ENCODE measurements at places on chromosomes 4 and X.
A peak's percentile ranks its signal among the peaks of the same experiment; 100 is the strongest.

GRCh38 chrX:3521396-3521795 is 174.9 kb upstream of the MXRA5 start:
- DNase-seq: peak; percentile 16

- DNase-seq: no peak
Observed at GRCh38 chr4:62601737-62602136, 1401.6 kb downstream of the ADGRL3 start.

DNA sequence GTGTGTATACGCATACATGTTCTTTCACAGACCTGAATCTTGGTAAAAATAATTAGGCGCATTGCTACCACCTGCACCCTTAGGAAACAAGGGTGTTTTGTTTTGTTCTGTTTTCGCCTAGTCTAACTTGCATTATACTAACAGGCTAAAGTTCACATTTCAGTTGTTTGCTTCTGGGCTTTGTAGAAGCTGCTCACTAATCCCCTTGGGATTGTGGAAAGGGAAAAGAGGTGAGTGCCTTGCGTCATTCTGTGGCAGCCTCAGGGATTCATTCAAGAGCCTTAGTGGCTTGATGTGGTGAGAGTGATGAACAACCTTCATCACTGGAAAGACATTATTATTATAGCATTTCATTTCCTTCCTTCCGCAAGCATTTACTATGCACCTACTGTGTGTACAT is 331.1 kb downstream of the ADGRL3 start:
- DNase-seq: no peak

DNA sequence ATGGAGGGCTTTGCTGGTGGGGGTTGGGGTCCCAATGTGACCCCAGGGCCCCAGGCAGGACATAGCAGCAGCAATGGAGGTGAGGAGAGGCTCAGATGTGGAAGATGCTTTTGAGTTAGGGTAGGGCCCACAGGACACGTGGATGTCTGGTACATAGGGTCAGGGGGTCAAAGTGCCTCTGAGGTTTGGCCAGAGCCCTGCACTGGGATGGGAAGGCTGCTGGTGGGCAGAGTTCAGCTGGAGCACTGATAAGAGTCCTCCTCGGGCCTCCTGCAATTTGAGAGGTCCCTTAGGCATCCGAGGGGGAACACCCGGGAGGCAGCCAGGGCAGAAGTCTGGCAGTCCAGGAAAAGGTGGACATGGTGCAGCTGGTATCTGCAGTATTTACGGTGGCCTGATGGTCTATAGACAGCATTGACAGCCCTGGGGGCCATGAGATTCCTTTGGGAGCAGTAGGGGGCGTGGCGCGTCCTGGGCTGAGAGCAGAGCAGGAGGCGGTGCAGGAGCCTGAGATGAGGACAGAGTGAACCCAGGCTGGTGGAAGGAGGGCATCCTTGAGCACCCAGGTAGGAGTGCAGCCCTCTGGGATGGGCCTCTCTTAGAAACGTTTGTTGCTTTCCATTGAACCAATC is 22.6 kb downstream of the CCNQ start:
- no peak for DNase-seq

- DNase-seq: no peak
Observed at GRCh38 chr4:168598191-168598590, 101.3 kb downstream of the PALLD start.

DNA sequence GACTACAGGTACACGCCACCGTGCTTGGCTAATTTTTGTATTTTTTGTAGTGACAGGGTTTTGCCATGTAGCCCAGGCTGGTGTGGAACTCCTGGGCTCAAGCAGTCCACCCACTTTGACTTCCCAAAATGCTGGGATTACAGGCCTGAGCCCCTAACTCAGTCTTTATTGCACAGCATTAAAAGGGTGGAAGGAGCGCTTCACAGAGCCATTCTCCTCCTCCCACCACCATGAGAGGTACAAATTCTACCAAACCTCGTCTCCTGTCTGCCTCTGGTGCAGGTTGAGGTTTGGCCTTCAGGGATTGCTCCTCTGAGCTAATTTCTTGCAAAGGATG is 52.3 kb downstream of the TLR10 start:
- no peak for DNase-seq

DNA sequence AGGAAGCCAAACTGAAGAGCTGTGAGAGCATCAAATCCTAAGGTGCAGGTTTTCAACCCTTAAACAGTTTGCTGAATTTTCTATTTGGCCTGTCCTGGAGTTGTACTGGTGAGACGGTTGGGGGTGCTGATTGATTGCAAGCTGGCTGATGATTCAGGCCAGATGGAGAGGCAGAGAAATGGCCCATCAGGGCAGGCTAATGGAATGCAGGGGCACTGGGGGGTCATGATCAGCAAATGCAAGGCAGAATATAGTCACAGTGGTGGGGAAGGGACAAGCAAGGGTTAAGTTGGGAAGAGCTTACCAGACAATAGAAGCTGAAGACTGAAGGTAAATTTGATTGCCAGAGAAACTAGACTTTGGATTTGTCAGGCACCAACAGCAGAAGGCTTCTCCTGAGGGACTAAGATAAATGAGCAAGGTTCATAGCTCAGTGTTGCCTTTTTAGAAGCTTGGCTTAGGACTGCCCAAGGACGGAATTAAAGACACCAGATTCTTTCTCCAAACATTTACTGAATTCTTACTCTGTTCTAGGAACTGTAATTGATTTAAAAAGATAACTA is 4.3 kb upstream of the AADAT start:
- no peak for DNase-seq

DNA sequence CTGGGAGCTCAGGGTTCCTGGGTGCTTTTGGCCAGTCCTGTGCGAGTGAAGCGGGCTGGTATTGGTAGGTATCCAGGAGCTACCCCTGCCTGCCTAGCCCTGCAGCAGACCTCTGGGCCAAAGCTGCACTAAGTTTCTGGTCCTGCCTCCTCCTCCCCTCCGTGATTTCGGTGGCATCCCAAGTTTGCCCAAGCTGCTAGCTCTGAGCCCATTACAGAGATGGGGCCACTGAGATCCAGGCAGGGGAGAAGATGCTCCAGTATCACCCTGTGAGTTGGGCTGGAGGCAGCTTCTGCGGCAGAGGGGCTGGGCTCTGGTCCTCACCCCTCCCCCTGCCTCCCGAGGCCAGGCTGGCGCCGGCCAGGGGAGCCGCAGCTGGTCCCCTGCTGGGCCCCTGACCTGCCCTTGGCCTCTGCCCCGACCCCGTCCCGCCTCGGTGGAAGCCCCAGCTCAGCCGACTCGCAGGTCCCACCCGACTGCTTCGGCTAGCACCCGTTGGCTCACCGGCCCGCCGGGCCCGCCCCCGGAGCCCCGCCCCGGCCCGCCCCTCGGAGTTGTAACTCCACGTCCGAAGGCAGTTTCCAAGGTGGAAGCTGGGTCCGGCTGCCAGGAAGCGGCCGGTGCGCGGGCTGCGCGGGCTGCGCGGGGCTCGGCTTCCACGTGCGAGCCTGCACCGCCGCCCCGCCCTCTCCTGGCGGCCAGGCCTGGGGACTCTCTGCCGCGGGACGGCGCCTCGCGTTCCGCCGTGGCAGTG is at the start of gene DUSP9:
Gene DUSP9 (plus strand): TSS at position 584 of the 754 bp plus-strand sequence. CDS start 751 bp downstream, outside the sequence.
- peak; percentile 27 for DNase-seq

Data from iris pigment epithelial cell (primary cell).